ENCODE measurements at places on chromosomes 5 and 9.

GRCh38 chr5:149141957-149142851 lies 911 bp downstream of the ABLIM3 start:
- DNase-seq: no peak

DNA sequence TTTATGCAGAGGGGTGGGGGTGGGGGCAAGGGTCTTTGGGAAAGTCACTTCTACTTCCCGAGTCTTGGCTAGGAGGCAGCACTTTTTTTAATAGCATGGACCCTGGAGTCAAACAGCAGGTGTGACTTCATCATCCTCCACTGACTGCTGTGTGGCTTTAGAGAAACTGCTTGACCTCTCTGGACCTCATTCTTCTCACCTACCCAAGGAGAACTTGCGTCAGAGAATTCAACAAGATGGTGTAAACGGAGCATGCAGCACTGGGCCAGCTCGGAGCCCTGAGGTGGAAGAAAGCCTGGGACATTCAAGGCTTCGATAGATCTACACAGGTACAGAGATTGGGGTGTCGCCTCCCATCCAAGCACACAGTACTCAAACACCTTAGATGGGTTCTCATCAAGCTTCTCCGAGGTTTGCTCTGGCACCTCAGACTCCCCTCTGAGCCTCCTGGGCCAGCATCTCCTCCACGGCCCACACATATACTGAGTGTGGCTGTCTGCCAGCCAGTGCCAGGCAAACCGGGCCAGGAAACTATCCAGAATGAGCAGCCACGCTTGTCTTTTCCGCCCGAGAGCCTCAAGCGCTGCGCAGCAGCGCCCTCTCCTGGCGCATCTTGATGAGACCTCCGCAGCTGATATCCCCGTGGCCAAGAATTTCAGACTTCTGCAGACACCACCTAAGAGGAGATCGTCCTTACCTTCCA lies 4.6 kb upstream of the SLC25A48 start:
- no peak for DNase-seq

DNA sequence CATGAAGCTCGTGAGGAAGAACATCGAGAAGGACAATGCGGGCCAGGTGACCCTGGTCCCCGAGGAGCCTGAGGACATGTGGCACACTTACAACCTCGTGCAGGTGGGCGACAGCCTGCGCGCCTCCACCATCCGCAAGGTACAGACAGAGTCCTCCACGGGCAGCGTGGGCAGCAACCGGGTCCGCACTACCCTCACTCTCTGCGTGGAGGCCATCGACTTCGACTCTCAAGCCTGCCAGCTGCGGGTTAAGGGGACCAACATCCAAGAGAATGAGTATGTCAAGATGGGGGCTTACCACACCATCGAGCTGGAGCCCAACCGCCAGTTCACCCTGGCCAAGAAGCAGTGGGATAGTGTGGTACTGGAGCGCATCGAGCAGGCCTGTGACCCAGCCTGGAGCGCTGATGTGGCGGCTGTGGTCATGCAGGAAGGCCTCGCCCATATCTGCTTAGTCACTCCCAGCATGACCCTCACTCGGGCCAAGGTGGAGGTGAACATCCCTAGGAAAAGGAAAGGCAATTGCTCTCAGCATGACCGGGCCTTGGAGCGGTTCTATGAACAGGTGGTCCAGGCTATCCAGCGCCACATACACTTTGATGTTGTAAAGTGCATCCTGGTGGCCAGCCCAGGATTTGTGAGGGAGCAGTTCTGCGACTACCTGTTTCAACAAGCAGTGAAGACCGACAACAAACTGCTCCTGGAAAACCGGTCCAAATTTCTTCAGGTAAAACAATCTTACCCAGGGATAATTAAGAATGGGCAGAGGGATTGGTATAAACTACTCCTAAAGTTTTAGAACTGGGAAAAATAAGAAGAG lies 12.9 kb downstream of the ITGA1 start:
- peak; percentile 54 for DNase-seq

DNA sequence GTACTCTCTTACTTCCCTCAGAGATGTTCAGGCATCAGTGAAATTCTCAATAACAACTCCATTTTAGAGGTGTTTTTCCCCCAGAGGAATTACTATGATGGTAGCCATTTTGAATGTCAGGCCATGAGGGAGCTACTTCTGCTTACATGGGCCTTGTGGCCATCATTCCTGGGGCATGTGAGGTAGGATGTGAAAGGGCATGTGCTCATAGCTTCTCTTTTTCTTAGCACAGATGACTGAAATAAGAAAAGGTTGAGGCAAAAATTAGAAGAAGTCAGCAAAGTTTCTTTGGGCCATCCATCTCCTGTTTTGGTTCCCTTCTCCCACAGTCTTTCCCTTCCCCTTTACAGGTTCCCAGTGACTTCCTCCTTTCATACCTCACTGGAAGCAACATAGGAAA lies 68.8 kb downstream of the FEM1C start:
- no peak for DNase-seq
